HT-29 (cell line): ENCODE measurements at places on chromosomes 12 and 14.

DNA sequence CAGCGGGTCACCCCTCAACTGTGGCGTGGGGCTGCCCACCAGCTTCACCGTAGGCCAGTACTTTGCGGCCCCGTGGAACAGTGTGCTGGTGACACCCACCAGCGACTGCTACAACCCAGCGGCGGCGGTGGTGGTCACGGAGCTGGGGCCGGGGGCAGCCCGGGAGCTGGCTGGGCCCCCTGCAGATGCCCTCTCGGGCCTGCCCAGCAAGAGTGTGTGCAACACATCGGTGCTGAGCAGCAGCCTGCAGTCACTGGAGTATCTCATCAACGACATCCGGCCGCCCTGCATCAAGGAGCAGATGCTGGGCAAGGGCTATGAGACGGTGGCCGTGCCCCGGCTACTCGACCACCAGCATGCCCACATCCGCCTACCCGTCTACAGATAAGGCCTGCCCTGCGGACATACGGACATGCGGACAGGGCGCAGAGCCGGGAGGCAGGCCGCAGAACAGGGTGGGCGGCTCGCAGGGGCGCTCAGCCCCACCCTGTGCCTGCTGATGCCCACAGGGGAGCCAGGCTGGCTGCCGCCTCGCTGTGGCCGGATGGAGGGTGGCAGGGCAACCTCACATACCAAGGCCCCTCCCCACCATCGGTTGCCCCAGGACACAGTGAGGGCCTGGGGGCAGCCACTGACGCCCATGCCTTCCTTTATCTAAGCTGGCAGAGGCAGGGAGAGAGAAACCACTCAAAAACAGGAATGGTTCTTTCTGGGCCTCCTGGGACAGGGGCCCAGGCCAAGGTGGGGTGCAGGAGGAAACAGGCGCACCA is 55.5 kb downstream of the FAM222A start:
- no peak for DNase-seq

DNA sequence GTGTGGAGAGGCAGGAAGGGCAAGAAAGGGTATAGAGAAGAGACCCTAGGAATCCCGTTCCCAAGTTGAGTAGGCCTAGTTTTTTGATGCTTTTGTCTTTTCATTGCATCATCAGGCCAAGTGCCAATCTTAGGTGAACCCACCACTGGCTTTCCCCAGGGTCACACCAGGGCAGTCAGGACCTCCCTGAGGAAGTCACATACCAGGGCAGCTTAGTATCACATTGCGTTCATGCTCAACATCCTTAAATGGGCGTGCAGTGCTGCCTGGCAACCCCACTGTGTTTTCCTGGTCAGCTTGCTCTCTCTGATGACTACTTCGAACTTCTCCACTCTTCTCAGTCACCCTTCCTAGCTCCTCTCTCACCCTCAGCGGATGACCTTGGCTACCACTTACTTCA is 9.0 kb downstream of the ASIC1 start:
- no peak for DNase-seq

GRCh38 chr14:75969891-75970290 is 11.9 kb downstream of the TGFB3 start:
- DNase-seq, result no peak

DNA sequence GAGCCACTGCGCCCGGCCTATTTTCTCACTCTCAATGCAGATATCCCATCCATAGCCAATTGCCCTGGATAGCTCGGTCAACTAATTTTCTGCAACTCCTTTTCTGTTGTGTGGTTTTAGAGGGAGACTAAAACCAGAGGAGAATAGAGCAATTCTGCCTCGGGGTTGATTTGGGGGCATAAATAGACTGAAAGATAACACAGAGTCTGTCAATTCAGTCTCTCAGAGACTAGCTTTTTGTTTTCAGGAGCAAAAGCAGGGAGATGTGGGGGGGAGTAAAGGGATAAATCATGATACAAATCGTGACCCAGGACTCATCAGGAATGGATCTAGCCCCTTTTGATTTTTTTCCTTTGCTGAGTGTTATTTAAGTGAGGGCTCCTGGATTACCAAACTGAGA is 6.5 kb downstream of the COPZ1 start:
- no peak for DNase-seq
